ENCODE measurements at places on chromosomes 2 and 18.

- H3K4me1 ChIP-seq = no peaks in the 10 kb centered on the region
- no peaks in the 10 kb centered on the region for H3K36me3 ChIP-seq
- peaks cover 17% of the 10 kb centered on the region for H3K27me3 ChIP-seq
- H3K27ac ChIP-seq = no peak overlapping the region
- no peak for DNase-seq
Observed at GRCh38 chr2:241199286-241199685, 10.8 kb downstream of the ANO7 start.

DNA sequence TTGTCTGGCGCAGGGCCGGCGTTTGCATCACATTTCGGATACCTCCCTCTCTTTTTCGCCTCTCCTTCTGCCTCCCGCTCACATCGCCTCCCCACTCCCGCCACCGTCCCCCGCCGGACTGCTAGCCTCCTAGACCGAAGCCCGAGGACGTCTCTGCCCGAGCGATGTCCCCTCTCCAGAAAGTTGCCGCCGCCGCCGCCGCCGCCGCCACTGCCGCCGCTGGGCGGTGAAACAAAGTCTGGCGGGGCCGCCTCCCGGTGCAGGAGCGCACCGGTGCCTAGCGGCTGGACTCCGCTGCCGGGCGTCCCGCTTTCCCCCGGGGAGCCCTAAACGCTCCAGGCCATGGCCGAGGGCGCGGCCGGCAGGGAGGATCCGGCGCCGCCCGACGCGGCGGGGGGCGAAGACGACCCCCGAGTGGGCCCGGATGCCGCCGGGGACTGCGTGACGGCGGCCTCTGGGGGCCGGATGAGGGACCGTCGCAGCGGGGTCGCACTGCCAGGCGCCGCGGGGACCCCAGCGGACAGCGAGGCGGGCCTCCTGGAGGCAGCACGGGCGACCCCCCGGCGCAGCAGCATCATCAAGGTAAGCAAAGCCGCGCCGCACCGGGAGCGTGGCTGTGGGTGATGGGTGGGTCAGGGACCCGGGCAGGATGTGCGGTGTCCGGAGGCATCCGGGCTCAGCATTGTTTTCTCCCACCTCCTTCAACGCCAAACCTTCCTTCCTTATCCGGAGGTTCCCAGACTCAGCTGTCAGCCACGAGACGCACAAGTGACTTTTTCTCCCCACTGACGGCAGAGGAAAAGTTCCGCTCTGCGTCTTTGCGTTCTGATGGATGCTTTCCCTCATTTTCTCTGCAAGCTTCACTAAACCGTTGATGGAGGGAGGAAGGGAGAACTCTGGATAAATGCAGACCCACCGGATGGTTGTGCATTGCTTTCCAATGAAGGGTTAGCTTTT lies 643 bp downstream of the PLCL1 start:
- DNase-seq = peak; percentile 6
- H3K4me3 ChIP-seq = peak overlapping the region; percentile 62
- no peaks in the 10 kb centered on the region for H3K36me3 ChIP-seq
- no peaks in the 10 kb centered on the region for H3K4me1 ChIP-seq
- H3K27ac ChIP-seq = no peak overlapping the region

GRCh38 chr18:63994783-63995399 lies 25.0 kb downstream of the SERPINB8 start:
- no peak overlapping the region for H3K4me3 ChIP-seq
- H3K36me3 ChIP-seq = no peaks in the 10 kb centered on the region
- H3K4me1 ChIP-seq = no peaks in the 10 kb centered on the region
- no peak overlapping the region for H3K27ac ChIP-seq
- peak; percentile 61 for DNase-seq
- no peaks in the 10 kb centered on the region for H3K27me3 ChIP-seq

DNA sequence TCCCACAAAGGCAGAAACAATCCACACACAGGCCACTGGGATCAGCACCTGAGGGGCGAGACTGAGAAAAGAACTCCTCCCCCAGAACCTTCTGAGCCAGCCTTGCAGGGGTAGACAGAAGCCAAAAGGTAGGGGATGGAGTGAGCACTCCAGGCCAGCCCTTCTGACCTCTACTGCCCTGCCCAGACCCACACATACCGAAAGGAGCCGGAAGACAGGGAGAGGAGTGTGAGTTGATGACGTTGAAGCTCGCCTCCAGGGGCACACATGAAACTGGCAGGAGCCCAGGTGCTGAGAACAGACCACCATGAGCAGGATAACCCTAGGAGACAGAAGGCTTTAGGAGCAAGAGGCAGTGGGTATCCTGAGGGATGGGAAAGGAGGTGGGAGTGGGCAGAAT lies 1.8 kb downstream of the SLC23A3 start:
- no peak overlapping the region for H3K27ac ChIP-seq
- H3K4me3 ChIP-seq = no peak overlapping the region
- DNase-seq = no peak
- H3K4me1 ChIP-seq = peaks cover 3% of the 10 kb centered on the region
- H3K27me3 ChIP-seq = no peaks in the 10 kb centered on the region

- no peaks in the 10 kb centered on the region for H3K27me3 ChIP-seq
- no peak overlapping the region for H3K4me3 ChIP-seq
Observed at GRCh38 chr2:108492364-108492763, 41.9 kb upstream of the LIMS1 start.

DNA sequence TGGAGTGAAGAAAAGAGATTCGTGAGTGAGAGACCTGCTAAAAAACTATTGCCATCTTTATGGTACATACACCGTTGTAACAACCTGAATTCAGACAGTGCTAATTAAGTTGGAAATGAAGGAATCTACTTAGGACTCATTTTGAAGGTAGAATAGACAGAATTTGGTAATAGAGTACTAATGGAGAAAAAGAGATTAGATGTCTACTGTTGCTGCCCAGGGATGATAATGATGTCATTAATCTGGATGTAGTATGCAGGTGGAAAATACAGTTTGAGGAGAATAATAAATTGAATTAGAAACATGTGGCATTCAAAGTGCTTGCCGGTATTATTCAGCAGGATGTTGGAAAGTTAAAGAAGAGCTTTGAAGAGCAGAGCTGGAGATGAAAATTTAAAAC lies 44.7 kb downstream of the DIS3L2 start:
- no peaks in the 10 kb centered on the region for H3K4me1 ChIP-seq
- H3K36me3 ChIP-seq = no peaks in the 10 kb centered on the region
- H3K27ac ChIP-seq = no peak overlapping the region
- no peak overlapping the region for H3K4me3 ChIP-seq

- H3K27me3 ChIP-seq = no peaks in the 10 kb centered on the region
- peak overlapping the region; percentile 95 for H3K4me3 ChIP-seq
- peaks cover 6% of the 10 kb centered on the region for H3K4me1 ChIP-seq
Observed at GRCh38 chr2:70087702-70088597, 673 bp downstream of the PCBP1 start.

GRCh38 chr2:160418398-160418765 lies 75.2 kb downstream of the RBMS1 start:
- peaks cover 14% of the 10 kb centered on the region for H3K4me1 ChIP-seq
- H3K27me3 ChIP-seq = no peaks in the 10 kb centered on the region
- peak overlapping the region; percentile 50 for H3K27ac ChIP-seq
- no peak overlapping the region for H3K4me3 ChIP-seq
- no peaks in the 10 kb centered on the region for H3K36me3 ChIP-seq

GRCh38 chr2:68448671-68449653 lies 18.1 kb downstream of the FBXO48 start:
- no peak overlapping the region for H3K4me3 ChIP-seq
- DNase-seq = no peak

All from IMR-90 (cell line).